ENCODE measurements at places on chromosomes 13 and 19. TPM values are rescaled to one million over a fixed set of nuclear protein-coding genes. Genes with fewer than 3 reads are reported as not detected.

PLVAP gene
- total RNA-seq = 6.3 TPM

PTGIR gene
- total RNA-seq = 0.67 TPM

FXYD7 gene
- not detected for total RNA-seq

LRCH1 gene
- total RNA-seq = 10.8 TPM

MEIOSIN gene
- total RNA-seq = not detected

GDF15 gene
- total RNA-seq = 412 TPM

OSCAR gene
- not detected for total RNA-seq

CEACAM6 gene
- not detected for total RNA-seq

WDR18 gene
- 80.6 TPM for total RNA-seq

DCT gene
- total RNA-seq = not detected

APOC1 gene
- not detected for total RNA-seq

TTYH1 gene
- not detected for total RNA-seq

RTBDN gene
- total RNA-seq = not detected

ZNF865 gene
- 2.7 TPM for total RNA-seq

ADGRE3 gene
- total RNA-seq = not detected

PEAK3 gene
- total RNA-seq = not detected

PLK5 gene
- not detected for total RNA-seq

PRTN3 gene
- not detected for total RNA-seq

SELENOV gene
- total RNA-seq = not detected

PINLYP gene
- total RNA-seq = 0.44 TPM

ZNF738 gene
- total RNA-seq = 3.3 TPM

KIRREL2 gene
- not detected for total RNA-seq

SH3GL1 gene
- total RNA-seq = 115 TPM

LHFPL6 gene
- total RNA-seq = 20.5 TPM

SIAH3 gene
- total RNA-seq = not detected

GPR32 gene
- not detected for total RNA-seq

SLC17A7 gene
- total RNA-seq = 0.05 TPM

TTC9B gene
- not detected for total RNA-seq

ACP5 gene
- 1.2 TPM for total RNA-seq

KLK2 gene
- total RNA-seq = not detected

ZNF560 gene
- total RNA-seq = not detected

KIR3DL2 gene
- not detected for total RNA-seq

PSG7 gene
- 0.64 TPM for total RNA-seq

Data from mammary microvascular endothelial cell (primary cell).